ENCODE measurements at places on chromosomes 2 and 18.

GRCh38 chr2:240627736-240628506 lies 2.6 kb downstream of the GPR35 start:
- DNase-seq, result no peak

- no peak for DNase-seq
Measured at GRCh38 chr2:210198326-210198725, 26.9 kb downstream of the ACADL start.

GRCh38 chr2:159044804-159045286 lies 76.4 kb downstream of the TANC1 start:
- no peak for DNase-seq

GRCh38 chr2:20421336-20421987 lies 25.4 kb upstream of the RHOB start:
- no peak for DNase-seq

- DNase-seq, result no peak
Measured at GRCh38 chr2:26654061-26654340, 12.8 kb upstream of the CIB4 start.

- no peak for DNase-seq
Measured at GRCh38 chr18:67875944-67876343, 359.4 kb upstream of the DSEL start.

GRCh38 chr2:182142062-182142461 lies 156.4 kb downstream of the PPP1R1C start:
- DNase-seq, result no peak

DNA sequence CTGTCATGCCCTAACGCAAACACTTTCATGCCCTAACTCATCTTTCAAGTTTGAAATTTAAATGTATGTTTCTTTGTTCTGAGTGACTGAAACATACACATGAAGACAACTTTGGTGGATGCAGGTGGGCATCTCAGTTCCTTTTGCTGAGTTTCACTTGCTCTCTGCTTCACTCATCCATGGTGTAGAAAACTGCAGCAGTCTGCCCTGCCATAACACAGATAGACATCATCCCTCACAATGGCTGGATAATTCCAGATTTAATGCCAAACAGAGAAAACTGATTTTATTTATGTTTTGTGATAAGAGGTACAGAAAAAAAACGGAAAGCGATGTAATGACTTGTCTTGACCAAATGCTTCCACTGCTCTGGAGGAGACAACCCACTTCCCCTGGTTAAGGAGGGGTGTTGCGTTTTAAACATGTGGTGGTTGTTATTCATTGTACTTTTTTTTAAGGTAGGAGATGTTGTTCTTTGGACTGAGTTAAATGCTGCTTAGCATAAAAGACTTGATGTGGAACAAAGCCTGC lies 70.4 kb downstream of the RHBDD1 start:
- no peak for DNase-seq

DNA sequence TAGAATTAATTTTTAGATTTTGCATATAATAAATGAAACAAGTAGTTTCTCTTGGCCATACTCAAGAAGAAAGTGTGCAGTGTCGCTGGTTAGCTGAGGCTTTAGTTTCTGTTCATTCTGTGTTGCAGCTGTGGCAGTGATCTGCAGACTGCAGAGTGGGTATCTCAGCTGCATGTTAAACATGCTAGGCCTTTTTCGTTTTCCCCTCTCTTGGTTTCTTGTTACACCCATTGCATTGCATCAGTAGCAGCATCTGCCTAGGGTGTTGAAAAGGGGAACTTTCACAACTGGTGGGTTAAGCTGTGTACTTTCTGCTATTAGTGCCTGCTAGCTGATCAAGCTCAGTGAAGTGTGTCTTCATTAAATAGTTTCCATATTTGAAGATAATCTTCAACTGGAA lies 51.3 kb downstream of the ACSL3 start:
- no peak for DNase-seq

- no peak for DNase-seq
Measured at GRCh38 chr2:71891719-71892422, 255.8 kb downstream of the CYP26B1 start.

DNA sequence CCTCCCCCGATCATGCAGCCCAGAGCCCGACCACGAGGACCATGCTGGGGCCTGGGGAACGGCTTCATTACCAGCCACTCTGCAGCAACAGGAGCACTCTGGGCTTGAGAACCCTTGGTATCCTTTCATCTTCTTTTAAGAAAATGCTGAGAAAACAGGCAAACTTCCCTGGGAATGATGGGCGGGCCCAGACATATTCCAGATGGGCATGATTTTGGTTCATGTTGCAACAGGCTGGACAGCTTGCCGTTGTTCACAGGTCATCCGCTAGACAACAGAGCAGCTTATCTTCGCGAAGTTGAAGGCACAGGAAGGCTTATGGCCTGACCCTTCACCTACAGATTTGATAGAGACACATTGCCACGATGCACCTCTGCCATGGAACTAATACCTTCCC lies 121.0 kb downstream of the KLHL29 start:
- DNase-seq, result no peak
